ENCODE measurements at places on chromosomes 16 and 17.
A peak's percentile ranks its signal among the peaks of the same experiment; 100 is the strongest.

- DNase-seq, result no peak
These were observed 4.0 kb downstream of the RNF222 start for GRCh38 chr17:8393470-8394231.

DNA sequence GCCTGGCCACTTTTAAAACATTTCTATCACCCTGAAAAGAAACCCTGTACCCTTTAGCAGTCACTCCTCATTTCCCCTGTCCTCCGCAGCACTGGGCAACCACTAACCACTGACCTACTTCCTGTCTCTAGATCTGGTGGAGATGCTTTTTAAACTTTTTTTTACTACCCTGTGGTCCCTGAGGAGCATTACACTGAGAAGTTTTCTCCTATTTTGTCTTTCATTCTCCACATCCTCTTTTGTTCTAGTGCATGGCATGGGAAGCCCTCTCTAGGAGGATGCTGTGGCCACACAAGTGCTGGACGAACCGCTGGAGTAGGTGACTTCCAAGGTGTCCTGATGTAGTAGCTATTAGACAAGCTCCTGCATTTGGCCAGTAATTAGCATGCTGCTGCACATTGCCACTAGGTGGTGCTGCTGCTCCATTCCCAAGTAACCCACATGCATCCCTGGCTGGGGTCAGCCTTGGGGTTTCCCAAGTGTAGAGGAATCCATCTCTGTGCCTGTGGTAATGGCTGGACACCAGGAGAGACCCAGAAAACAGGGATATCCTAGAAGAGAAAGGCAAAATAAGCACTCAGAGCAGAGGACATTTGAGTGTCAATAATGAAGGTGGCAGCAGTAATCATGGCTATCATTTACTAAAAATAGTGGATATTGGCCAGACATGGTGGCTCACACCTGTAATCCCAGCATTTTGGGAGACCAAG, 143.8 kb upstream of the CRHR1 start:
- DNase-seq, result peak; percentile 73

GRCh38 chr17:78250891-78251772, 19.7 kb downstream of the TMEM235 start:
- DNase-seq, result peak; percentile 94

GRCh38 chr16:88688013-88688778, 1.9 kb upstream of the SNAI3 start:
- no peak for DNase-seq

GRCh38 chr17:65190467-65191097, 53.4 kb downstream of the RGS9 start:
- no peak for DNase-seq

DNA sequence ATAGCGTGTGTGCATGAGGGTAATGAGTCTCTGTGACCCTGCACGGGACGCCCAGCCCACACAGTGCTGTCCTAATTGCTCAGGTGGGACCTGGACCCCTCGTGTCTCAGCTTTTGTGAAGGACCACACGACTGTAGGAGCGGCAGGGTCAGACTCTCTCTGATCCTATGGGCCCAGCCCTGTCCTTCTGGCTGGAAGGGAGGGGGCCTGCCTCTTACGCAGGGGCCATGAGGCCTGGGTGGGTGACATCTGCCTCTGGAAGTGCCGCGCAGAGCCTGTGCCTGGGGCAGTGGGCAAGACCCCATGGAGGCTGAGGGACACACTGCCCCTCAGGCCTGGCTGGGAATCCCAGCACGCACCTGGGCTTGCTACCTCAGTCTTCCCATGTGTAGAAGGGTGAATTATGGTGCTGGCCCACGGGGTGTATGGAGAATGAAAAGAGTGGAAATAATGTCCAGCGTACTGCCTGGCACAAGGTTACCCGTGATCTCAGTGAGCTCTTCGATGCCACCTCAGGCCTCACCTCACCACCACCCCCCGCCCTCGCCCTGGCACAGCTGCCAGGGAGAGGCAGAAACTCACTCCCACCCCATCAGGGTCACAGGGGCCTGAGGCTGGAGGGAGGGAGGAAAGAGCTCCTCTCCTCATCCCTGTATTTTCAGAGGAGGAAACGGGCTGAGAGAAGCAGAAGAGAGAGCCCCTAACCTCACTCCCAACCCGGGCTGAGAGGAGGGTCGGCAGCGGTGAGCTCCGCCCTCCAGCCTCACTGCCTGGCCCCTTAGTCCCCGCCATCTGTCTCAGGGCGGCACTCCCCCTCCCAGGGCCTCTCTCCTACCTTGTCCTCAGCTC, 27.1 kb upstream of the DBNDD1 start:
- peak; percentile 13 for DNase-seq

GRCh38 chr17:7997186-7997585, 5.2 kb upstream of the GUCY2D start:
- DNase-seq, result no peak

- no peak for DNase-seq
These were observed 36.7 kb downstream of the TK2 start for GRCh38 chr16:66513111-66513723.

- no peak for DNase-seq
These were observed 35.0 kb downstream of the USP32 start for GRCh38 chr17:60356940-60357339.

DNA sequence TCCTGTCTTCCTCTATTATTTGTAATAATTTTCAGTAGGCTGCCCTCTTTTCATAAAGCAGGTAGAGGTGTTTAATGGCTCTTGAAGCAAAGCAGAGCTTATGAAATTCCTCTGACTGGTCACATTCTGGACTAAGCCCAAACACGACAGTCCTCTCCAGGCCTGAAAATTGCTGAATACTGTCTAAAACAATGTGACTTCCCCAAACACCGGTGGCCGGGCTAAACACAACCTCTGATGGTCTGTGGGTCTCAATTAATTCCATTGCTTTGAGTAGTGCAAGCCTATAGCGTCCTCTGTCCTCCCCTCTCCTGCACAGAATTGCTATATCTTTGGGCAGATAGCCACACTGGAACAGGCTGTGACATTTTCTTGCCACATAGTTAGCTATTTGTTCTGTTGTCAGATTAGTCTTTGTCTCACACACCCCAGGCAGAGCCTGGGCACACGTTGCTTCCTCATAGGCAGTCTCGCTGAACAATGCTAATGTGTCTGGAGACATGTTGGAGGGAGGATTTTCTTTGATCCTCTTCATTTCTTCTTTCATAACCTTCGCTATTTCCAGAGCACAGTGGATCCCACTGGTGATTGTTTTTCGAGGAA, 10.8 kb upstream of the SLFN12L start:
- no peak for DNase-seq

DNA sequence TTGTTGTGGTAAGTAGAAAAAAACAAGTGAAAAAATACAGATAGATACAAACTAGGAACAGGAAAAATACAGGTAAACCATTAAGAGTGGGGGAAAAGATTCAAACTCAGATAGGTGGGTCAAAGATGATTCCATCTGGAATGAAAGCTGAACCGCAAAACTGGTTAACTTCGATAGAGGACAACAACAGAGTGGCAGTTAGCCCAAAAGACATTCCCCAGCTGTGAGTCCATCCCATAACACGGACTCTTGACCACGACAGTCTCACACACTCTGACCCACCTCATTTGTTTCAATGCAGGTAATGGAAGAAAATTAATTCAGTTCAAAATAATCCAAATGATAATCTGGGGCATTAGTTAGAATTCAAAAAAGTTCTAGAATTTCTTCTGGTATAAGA, 13.5 kb downstream of the ELAC2 start:
- no peak for DNase-seq

GRCh38 chr16:57803134-57803990, 1.1 kb upstream of the KIFC3 start:
- no peak for DNase-seq

DNA sequence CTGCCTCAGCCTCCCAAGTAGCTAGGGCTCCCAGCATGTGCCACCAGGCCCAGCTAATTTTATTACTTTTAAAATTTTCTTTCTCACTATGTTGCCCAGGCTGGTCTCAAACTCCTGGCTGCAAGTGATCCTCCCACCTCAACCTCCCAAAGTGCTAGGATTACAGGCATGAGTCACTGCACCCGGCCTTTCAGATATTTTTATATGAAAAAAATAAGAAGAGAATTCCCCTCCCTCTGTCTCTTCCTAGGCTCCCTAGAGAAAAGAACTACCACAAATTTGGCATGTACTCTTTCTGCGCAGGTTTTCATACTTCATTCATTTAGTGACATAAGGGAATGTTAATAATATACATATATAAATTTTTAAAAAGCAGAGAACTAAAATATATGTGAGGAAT, 21.7 kb upstream of the SMURF2 start:
- DNase-seq, result no peak

DNA sequence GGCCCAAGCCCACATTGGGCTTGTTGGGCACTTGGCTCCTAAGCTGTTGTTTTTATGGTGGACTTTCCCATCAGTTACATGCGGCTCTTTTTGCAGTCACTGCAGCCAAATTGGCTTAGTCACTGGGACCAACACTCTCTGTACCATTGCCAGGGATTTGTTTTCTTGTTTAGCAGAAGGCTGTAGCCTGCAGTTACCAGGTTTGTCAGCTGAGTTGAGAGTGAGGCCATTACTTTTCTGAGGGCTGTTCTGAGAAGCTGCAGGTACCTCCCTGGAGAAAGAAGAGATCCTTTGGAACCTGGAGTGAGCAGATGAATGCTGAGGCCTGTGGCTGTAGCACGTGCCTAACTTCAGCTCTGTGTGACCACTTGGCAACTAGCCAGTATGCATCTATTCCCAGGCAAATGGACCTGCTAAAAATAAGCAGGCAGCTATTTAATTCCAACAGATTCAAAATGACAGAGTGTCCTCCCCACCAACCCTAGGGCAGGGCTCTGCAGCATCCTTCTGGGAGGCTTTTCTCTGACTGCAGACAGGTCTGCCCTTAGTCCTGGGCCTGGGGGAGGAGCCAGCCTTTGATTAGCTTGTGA, 12.9 kb downstream of the AKAP1 start:
- no peak for DNase-seq

- DNase-seq, result no peak
These were observed 94.4 kb downstream of the NLK start for GRCh38 chr17:28136923-28137322.

- no peak for DNase-seq
These were observed 47.8 kb downstream of the ERN1 start for GRCh38 chr17:64081802-64082799.

DNA sequence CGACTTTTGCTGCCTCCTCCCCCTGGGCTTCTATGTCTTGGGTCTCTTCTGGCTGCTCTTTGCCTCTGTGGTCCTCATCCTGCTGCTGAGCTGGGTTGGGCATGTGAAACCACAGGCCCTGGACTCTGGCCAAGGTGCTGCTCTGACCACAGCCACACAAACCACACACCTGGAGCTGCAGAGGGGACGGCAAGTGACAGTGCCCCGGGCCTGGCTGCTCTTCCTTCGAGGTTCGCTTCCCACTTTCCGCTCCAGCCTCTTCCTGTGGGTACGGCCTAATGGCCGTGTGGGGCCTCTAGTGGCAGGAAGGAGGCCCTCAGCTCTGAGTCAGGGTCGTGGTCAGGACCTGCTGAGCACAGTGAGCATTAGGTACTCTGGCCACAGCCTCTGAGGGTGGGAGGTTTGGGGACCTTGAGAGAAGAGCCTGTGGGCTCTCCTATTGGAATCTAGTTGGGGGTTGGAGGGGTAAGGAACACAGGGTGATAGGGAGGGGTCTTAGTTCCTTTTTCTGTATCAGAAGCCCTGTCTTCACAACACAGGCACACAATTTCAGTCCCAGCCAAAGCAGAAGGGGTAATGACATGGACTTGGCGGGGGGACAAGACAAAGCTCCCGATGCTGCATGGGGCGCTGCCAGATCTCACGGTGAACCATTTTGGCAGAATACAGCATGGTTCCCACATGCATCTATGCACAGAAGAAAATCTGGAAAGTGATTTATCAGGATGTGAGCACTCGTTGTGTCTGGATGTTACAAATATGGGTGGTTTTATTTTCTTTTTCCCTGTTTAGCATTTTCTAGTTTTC, 2.3 kb downstream of the GP1BA start:
- DNase-seq, result peak; percentile 46

- DNase-seq, result no peak
These were observed 4.2 kb downstream of the ITGB3 start for GRCh38 chr17:47257651-47258339.
